Activated CD4-positive, alpha-beta T cell treated with anti-CD3 and anti-CD28 coated beads for 1 hour (primary cell): ENCODE measurements at places on chromosomes 4 and X.

DNA sequence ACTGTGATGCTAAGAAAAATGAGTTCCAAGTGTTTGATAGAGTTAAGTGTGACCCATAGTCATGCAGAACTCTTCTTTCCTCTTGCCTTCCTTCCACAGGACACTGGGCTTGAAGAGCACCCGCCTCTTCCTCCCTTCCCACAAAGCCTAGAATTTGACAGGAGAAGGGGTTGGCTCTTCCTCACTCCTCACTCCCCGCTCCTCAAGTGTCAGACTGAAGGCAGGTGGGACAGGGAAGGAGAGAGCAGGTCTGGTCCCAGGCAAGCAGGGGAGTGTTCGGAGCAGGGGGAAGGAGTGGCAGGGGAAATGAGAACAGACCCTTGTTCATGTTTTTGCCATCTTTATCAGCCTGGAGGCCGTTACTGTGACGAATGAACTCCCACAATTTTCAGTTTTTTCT is 10.7 kb downstream of the MAGED2 start:
- no peak for DNase-seq

GRCh38 chr4:106614441-106614840 is 245.9 kb upstream of the GIMD1 start:
- DNase-seq = no peak

DNA sequence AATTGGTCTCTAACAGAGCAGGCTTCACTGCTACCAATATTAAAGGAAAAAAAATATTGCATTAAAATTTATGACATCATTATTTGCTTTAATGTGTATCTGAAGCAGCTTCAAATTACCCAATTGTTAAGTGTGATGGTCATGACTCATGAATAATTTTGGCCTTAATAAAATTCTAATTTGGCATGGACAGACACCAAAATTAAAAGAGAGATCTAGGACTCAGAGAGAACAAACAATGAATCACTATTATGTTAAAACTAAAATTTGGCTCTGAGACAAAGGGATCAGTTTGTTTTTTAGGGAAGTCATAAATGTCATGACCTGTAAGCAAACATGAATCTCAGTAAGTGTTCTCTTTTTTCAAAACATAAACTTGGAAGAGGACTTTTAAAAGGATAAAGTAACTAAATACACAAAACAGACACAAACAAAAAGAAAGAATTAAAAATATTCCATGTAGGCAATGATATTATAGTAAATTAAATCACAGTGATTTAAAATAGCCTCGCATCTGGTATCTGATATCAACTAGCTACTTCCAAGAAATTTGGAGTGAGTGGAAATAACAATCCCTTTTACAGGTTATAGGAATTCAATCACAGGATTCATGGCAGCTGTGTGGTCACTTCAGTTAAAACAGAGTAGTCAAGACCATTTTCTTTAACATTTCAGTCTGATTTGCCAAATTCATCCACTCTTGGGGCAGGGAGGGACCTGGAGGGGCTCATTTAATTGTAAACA is 11.6 kb downstream of the VEGFC start:
- DNase-seq = no peak

GRCh38 chrX:136692271-136692670 is 44.3 kb downstream of the CD40LG start:
- no peak for DNase-seq

DNA sequence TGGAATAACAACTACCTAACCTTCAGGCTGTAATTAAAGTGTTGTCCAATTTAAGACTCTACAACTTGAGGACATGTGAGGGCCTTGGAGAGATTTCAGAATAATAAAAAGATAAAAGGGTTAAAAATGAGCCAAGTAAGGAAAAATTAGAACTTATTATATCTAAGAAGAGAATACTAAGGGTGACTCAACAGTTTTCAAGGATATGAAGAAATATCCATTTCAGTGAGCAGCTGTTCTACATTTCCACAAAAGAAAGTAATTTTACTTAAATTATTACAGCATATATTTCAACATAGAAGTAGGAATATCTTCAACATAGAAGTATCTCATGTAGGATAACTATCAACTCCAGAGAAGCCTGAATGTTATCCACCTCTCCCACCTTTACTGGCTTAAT is 11.3 kb downstream of the SNX12 start:
- no peak for DNase-seq

DNA sequence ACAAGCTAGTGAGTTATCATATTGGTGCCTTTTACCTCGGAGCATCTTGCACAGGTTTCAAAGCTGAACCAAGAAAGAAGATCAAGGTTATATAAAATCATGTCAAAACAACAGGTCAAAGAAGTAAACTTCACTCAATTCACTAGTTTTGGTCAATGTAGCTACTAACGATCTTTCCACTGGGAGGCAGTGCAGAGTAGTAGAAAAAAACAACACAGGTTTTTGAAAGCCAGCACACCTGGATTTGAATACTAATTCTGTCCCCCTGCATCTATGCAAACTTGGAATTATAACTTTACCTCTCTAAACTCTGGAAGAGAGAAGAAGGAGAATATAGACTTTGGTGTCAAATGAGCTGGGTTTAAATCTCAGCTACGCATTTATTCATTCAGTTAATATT is 266.1 kb downstream of the GRIA3 start:
- no peak for DNase-seq

DNA sequence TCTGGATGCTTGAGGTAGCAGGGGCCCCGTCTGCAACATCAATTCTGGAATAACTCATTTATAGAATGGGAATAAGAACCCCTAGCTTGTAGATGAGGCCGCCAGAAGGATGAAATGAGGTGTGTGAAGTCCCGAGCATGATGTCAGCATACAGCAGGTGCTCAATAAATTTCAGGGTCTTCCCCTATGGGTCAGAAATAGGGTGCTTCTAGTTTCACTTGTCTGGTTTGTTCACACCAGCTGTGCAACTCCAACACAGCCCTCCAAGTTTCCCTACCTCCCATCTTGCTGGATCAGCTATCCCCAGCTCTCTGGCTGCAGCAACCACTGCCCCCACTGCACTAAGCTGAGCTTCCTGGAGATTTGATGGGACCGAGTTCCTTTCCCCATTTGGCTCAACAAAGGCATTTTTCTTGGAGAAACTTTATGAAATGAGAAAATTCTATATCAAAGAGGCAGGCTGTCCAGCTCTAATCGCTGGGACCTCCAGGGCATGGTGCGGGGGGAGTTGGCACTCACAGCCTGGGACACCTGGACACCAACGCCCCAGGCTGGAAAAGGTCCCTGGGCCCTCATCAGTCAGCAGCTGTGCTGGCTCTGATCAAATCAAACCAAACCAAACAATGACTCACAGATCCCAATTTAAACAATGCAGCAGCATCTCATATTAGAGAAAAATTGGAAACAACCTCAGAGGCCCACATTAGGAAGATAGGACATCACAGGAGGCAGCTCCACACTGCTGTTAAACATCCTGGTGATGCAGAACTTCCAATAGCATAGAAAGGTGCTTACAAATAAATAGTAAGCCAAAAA is 13.3 kb downstream of the SLC2A9 start:
- no peak for DNase-seq

DNA sequence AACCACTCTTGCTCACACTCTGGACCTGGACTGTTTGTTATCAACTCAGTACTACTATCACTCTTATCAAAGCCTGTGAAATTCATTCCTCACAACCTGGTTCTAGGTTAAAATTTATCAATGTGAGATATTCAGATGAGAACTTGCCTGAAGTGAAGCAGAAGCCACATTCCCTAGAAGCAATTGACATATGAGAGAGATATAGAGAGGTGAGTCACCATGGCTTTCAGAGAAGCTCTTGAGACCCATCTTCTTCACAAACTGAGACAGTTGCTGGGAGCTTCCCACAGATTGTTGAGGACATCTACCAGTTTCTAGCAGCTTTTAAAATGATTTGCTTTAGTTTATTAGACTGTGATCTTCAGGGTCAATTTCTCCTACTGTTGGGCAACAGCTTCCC is 316.9 kb upstream of the TET2 start:
- DNase-seq = no peak

DNA sequence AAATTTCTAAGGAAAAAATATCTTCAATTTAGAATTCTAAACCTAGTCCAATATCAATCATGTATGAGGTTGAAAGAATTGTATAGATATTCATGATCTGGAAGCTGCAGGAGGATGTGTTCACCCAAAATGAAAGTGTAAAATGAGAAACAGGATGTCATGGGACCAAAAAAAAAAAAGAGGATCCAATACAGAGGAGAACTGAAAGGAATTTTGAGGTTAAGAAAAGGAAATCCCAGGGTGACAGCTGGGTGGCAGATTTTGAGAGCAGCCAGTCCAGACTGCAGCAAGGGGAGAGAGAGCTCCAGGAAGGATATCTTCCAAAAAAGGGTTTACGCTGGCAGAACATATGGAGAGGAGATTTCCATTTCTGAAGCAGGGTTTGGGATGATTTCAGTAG is 38.9 kb downstream of the TLR10 start:
- DNase-seq = no peak

DNA sequence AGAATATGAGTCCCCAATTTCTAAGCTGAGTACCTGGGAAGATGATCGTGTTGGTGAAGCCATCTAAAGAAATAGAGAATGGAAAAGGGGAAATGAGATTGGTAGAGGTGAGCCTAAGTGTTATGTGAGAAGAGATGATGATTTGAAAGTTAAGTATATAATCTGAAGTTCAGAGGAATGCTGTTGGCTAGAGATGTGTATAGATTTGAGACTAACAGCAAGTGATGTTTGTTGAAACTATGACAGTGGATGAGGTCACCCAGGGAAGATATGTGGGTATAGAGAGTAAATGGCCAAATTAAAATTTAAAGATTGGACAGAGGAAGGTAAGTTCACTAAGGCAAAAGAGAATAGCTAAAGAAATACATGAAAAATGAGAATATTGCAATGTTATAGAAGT is 324.2 kb downstream of the MAPK10 start:
- DNase-seq = no peak

DNA sequence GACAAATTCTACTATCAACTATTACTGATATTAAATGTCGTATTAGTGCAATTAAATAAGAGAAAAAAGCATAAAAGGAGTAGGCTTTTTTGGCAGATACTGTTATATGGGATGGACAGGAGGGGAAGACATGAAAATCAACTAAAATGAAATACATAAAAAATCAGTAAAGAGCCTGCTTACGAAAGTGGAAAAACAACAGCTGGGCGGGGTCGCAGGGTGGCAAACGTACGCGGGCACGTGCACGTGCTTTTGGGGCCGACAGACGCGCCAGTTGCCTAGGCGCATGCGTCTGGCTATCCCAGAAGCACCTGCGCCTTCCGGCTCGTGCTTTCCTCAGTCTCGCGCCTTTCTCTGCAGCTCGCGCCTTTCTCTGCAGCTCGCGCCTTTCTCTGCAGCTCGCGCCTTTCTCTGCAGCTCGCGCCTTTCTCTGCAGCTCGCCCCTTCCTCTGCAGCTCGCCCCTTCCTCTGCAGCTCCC is at the start of gene YY2:
Gene YY2 (plus strand): TSS at position 51 of the 479 bp plus-strand sequence. CDS start 498 bp downstream, outside the sequence.
- DNase-seq = no peak

- no peak for DNase-seq
Observed at GRCh38 chr4:3462321-3462789, 751 bp upstream of the DOK7 start.

DNA sequence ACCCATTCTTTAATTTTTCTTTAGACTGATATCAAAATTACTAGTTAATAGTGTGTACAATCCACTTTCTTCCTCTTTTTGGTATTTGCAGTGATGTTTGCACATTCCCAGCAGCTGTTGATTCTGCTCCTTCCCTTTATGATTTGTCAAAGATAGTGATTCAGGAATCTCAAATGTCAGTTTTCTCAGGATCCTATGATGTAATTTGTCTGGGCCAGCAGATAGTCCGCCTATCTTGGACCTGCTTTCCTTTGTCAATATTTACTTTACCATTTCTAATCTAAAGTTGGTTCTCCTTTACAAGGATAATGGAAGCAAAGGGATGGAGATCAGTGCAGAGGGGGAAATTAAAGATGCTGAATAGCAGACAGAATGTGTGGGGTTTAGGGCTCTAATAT is 122.1 kb downstream of the REELD1 start:
- no peak for DNase-seq

DNA sequence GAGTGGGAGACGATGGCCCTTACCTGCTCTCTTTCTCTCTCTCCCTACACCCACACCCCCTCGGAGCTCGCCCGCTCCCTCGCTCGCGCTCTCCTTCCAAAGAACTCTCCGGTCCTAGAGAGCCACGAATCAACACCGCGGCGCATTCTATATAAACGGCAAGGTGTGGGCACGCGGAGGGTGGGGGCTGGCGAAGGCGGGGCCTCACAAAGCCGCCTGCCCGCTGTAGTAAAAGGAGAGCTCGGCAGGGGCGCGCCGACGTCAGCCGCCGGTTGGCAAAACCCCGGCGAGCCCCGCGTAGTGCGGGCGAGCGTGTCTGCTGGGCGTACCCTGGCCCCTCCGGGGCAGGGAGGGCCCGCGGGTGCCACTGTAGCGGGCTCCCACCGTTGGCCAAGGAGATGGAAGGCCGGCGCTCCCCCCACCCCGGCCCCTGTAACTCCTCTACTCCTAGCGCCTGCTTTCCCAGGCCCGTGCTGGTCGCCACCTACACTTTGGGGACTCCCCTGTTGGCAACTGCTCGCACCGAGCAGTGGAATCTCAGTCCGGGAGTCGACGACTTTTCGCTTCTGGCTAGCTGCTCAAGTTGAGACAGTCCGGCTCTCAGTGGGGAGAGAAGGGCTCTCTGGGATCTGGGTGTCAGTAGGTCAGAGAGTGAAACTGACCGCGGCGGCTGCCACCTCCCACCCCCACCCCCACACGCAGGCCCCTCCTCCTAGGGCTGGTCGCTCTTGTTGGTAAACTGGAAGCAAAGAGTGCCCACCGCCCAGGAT is 325.5 kb upstream of the F9 start:
- no peak for DNase-seq

DNA sequence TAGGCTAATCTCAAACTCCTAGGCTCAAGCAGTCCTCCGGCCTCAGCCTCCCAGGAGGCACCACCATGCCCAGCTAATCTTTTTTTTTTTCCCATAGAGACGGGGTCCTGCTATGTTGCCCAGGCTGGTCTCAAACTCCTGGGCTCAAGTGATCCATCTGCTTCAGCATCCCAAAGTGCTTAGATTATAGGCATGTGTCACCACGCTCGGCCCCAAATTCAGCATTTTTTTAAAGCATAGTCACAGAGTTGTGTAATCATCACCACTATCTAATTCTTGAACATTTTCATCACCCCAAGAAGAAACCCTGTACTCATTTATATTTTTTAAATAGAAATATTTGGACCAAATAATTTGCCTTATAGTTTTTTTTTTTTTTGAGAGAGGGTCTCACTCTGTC is 10.3 kb downstream of the CENPI start:
- no peak for DNase-seq

- DNase-seq = no peak
Observed at GRCh38 chrX:153921070-153921469, 5.0 kb downstream of the ARHGAP4 start.

- no peak for DNase-seq
Observed at GRCh38 chrX:22760513-22761057, 239.2 kb upstream of the DDX53 start.

DNA sequence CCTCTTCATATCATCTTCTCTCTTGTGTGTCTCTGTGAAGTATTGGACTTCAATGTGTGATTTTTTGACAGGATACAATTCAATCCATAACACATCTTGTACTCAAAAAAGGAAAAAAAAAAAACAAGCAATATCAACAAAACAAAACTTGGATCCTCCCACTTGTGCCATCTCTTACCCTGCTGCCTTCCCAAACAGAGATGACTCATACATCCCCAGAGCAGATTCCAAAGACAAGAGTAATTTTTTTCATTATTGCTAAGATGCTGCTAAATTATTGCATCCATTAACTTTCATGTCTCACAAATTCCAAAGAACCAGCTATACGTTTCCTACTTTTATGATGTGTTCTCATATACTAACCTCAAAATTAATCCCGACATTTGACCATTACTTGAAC is 479.2 kb downstream of the GBA3 start:
- DNase-seq = no peak

- no peak for DNase-seq
Observed at GRCh38 chr4:26907731-26908599, 47.3 kb downstream of the STIM2 start.

GRCh38 chrX:10628906-10629305 is 8.5 kb upstream of the MID1 start:
- no peak for DNase-seq
